ENCODE measurements at places on chromosomes 16 and 17.

DNA sequence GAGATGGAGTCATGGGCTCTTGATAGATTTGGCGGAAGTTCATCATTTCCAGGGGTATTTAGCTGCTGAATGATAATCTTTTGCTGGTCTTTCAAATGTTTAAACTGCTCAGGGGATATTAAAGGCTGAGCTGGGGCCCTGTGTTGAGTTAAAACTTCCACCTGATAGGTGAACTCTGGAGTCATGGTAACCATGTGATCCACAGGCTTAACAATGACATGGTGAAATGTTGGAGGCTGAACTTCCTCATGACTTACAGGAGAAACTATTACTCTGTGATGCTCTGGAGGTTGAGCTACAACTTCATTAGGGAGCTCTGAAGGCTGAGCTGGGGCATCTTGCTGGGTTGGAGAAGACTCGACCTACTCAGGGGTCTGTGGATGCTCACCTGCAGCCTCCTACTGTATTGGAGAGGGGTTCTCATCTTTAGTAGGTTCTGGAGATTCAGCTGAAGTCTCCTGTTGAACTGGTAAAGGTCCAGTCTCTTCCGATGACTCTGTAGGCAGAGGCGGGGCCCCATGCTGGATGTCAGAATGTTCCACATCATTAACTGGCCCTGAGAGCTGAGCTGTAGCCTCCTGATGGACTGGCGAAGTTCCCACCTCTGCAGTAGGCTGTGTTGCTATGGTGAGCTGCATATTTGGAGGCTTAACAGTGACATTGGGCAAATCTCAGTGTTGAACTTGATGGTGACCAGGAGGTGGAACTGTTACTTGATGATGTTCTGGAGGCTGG lies 24.2 kb downstream of the RDM1 start:
- no peak for DNase-seq

DNA sequence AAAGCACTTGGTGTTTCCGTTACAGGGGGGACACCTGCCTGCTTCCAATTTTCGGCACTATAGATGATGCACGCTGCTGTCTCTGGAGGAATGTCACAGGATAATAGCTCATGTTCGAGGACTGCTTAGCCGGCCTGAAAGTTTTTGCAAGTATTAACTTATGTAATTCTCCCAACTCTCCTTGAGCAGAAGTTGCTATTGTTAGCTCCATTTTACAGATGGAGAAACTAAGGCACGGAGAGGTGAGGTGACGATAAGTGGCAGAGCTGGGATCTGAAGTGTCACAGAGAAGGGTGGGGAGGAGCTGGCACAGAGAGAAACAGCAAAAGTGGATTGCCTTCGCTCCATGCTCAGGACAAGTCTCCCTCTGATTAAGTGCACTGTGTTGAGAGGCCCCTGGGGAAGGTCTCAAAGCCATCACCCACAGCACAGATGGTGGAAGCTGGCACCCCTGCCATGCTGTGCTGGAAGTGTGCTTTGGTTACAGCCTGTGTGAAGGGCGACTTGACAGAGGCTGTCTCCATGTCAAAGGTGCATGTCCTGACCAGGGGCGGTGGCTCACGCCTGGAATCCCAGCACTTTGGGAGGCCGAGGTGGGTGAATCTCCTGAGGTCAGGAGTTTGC lies 40.8 kb upstream of the MEAK7 start:
- DNase-seq: no peak

DNA sequence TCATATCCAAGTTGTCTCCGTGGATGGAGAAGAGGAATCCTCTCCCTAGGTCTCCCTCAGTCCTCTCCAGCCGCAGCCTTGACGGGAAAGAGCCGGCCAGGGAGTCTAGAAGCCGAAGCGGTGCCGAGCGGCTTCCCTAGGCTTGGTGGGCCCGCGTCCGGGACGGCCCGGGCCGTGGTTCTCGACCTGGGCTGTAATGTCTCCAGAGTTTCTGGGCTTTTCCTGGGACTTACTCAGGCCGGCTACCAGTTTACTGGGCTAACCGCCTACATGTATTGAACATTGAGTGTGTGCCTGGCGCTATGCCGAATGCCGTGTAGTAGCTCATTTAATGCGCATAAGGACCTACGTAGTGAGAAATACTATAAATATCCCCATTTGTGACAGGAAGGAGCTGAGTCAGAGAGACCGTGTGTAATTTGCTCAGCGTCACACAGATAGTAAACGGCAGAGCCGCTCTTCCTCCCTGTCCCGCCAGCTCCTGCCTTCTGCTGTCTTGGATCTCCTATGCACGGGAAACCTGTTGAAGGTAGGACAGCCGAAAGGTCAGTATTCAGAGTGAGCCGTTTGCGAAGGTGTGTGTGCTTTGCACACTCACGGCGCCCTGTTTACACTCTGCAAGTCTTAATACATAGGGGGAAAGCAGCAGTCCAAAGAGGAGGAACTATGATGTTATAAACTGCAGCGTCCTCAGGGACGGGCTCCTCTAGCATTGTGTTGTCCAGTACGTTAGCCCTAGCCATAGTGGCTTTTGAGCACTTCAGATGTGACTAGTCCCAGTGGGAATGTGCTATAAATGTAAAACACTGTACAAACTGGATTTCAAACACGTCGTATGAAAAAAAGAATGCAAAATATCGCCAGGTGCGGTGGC lies 723 bp upstream of the SPAG5 start:
- peak; percentile 51 for DNase-seq

- DNase-seq: no peak
Measured at GRCh38 chr17:81249223-81250040, 10.3 kb downstream of the NDUFAF8 start.

DNA sequence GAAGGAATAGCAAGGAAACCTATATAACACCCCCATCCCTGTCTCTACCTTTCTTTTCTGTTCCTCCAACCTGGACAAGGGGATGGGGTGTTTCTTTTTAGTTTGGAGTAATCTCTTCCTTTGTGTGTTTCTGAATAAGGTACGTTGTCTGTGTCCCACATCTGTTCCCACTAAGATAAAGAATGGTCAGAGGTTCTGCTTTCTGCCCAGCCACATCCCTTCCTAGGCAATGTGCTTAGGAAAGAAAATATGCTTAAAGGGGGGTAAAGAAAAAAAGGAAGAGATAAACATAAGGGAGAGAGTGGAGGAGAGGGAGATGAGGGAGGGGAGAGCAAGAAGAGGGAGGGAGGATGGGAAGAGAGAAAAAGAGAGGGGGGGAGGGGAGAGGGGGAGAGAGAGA lies 35.1 kb downstream of the SLC6A2 start:
- DNase-seq: no peak

GRCh38 chr17:71900621-71901229 lies 220.1 kb upstream of the SOX9 start:
- no peak for DNase-seq

- no peak for DNase-seq
Measured at GRCh38 chr16:79316004-79316458, 284.5 kb downstream of the MAF start.

DNA sequence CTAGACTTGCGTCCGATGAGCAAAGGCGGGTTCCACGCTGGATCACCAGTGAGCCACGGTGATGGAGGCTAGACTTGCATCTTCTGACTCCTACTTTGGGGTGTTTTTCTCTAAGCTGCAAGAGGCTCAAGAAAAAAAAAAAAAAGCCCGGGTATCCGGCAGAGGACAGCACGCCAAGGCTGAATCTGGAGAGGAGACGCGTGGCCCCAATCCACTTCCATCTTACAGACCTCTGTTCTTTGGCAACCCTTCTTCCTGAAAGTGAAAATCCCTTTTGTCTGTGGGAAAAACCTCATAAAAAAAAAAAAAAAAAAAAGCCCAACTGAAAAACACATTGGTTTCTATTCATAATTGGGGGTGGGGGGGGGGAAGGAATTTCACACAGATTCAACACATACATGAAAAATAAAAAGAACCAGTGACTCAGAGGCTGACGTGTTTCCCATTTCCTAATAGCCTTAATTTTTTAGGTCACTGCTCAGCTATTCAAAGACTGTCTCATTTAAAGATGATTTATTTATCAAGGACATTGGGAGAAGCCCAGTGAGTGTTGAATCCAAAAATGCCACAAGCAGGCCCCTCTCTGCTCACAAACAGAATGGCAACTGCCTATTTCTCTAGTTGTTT lies 258.3 kb downstream of the FOXL1 start:
- DNase-seq: no peak

All from LNCaP clone FGC (cell line).